NCI-H2081 (cell line): ENCODE measurements at places on chromosomes 3 and 15.

- DNase-seq = no peak
Measured at GRCh38 chr3:158935846-158936245, 134.0 kb downstream of the MFSD1 start.

- DNase-seq = no peak
Measured at GRCh38 chr15:80898040-80898439, 91.6 kb downstream of the MESD start.

- DNase-seq = no peak
Measured at GRCh38 chr3:104392327-104392726, 974.4 kb upstream of the ALCAM start.

DNA sequence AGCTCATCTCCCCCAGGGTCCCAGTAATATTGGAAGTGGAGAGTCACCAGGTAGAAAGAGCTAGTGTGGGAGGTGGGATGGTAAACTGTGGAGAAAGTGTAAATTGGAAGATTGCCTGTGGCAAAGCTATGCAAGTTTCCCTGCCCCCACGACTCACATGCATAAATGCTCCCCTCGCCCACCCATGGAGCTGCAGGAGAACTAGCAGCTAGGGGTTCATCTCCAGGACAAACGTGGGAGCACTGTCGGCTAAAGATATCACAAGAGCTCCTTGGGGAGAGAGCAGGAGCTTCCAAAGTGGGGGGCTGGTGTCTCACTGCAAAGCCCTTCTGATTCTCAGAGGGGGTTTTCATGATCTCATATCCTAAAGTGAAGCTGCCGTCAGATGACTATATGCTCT is 91.4 kb upstream of the PLCL2 start:
- no peak for DNase-seq

GRCh38 chr3:188832961-188833721 is 338.6 kb upstream of the TPRG1 start:
- no peak for DNase-seq

GRCh38 chr15:80591471-80591870 is 103.6 kb upstream of the ABHD17C start:
- DNase-seq = no peak
